ENCODE measurements at places on chromosomes 4 and X.
A peak's percentile ranks its signal among the peaks of the same experiment; 100 is the strongest.

- peak; percentile 70 for DNase-seq
These were observed 146.8 kb downstream of the PPP3CA start for GRCh38 chr4:101200561-101200960.

DNA sequence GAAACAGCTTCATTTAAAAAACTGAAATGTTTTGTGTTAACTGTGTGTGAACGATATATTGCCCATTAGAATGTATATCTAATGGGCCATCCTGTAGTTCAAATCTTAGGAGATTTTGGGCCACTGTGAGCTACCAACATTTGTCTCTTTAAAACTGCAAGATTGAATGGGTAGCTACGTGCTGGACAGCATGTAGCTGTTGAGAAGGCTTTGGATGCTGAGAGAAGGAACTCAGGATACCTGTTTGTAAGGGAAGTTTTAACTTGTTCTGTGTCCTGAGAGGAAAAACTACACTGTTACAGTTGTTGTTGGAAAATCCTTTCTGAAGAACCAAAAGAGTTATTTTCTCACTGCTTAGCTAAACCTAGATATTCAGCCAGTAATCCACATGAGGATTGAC is 45.9 kb downstream of the PDLIM5 start:
- DNase-seq = no peak

GRCh38 chrX:75158054-75158453 is 2.0 kb upstream of the ABCB7 start:
- no peak for DNase-seq

DNA sequence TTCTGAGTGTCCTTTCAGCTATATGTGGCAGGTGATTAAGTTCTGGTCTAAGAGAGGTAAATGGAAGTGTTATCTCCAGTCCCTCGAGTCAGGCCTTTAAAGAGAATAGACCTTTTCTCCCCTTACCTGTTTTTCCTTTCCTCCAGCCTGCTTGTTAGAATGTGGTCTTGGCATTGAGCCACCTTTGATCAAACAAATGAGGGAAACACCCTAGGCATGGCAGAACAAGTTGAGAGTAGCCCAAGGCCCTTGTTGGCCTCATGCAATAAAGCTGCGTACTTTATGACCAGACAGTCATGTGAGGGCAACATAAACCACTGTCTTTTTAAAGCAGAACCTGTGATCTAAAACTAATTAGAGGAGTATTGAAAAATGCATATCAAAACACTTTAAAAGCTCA is 13.2 kb upstream of the IL13RA2 start:
- DNase-seq = no peak

DNA sequence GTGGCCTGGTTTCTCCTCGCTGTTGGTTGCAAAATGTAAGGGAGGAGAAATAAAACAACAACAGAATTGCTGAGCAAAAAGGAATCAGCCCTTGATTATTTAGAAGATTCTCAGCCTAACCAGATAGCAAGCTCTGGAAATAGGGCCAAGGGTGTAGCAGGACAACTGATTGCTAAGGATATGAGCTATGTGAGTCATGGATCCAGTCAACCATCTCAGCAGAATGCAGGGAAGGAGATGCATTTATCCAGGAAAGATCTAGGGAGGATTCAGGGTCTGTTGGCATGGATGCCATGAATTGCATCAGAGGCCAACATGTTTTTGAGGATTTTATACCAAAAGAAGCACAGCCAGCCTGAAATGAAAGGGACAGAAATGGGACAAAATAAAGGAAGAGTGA is 2.2 kb upstream of the XAGE3 start:
- DNase-seq = no peak

GRCh38 chrX:140432346-140433175 is 72.3 kb downstream of the SOX3 start:
- peak; percentile 16 for DNase-seq

- no peak for DNase-seq
These were observed 2.8 kb upstream of the NKX1-1 start for GRCh38 chr4:1409079-1409478.

DNA sequence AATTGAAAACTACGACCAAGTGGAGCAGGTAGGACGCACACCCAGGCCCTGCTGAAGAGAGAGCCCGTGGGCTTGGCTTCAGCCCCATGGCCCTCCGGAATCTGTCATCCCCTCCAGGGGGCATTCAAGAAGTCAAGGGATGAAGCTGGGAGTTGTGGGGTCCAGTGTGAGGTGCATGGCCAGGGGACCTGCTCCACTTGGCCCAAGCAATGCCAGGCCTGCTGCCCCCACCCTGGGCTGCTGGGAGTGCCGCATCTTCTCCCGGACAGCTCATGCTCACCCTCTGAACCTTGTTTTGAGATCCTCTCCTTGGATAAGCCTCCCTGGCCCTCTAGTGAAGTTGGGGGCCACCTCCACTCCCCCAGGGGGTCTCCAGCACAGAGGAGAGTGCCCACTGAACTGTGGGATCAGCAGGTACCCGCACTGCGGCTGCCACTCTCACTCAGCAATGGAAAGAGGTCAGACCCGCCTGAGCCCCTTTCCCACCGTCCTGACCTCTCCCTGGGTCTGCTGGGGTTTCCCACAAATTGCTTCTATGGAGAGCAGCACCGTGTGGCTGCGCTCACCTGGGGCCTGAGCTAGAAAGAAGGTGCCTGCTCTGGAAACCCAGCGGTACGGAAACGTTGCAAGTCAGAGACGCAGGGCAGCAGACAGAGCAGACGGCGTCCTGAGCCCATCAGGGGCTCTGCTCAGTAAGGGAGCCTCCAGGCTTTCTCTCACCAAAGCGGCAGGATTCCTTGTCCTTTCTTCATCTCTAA is 5.0 kb upstream of the ABLIM2 start:
- no peak for DNase-seq

- DNase-seq = no peak
These were observed 5.8 kb downstream of the TAFAZZIN start for GRCh38 chrX:154417157-154417556.

GRCh38 chrX:119424999-119425398 is 25.9 kb downstream of the SLC25A43 start:
- DNase-seq = no peak

- DNase-seq = no peak
These were observed 459.2 kb upstream of the GALNT7 start for GRCh38 chr4:172709376-172709775.

DNA sequence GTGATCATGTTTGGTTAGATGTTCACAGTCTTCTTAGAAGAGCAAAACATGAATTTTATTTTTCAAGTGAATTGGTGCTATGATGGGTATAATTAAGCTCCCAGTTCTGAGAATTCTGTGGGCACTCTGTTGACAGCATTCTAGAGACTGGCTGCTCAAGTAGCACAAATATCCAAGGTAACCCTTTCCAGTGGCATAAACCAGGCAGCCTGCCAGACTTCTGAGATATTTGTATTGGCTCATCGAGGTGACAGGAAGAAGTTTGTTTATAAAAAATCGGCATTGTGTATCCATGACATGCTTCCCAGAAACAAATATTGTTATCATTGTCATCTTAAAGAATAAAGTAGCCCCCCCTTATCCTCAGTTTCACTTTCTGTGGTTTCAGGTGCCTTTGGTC is 28.3 kb downstream of the LANCL3 start:
- DNase-seq = no peak

GRCh38 chr4:71498002-71498401 is 159.2 kb downstream of the SLC4A4 start:
- DNase-seq = no peak

- DNase-seq = no peak
These were observed 68.8 kb downstream of the MAB21L2 start for GRCh38 chr4:150650751-150651150.

GRCh38 chrX:21821875-21822274 is 17.5 kb upstream of the MBTPS2 start:
- no peak for DNase-seq

- peak; percentile 48 for DNase-seq
These were observed 82.8 kb downstream of the CPZ start for GRCh38 chr4:8675383-8675782.

DNA sequence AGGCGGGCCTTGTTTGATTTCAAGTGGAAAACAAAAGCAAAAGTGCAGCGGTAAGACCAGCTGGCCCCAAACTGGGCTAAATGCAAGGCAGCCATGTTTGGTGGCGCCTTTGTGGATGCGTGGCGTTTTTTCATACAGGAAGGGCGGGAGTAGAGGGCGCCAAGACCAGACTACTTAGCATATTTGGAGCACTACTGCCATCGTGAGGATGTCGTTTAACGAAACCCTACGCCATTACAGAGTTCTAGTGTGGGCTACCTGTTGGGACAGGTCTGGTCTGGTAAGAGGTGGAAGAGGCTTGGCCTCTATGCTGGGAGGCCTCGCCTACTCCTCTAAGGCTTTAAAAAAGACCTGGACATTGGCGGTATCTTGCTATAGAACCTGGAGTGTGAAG is 230.7 kb upstream of the STK26 start:
- DNase-seq = peak; percentile 11

DNA sequence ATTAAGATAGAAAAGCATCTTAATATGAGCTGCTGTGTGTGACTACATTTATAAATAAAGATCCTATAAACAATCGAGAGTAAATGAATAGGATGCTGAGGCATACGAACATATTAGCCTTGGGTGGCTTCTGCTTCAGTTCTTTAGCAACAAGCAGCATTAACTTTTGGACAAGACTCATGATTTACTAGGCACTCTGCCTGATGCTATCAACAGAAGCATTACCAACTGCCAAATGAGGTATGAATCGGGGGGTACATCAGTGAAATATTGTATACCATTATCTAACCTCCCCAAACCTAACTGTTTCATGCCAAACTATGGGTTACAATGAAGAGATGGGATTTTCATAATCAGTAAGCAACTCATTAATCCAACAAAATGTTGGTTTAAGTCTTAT is 113.1 kb downstream of the RAB28 start:
- DNase-seq = no peak

DNA sequence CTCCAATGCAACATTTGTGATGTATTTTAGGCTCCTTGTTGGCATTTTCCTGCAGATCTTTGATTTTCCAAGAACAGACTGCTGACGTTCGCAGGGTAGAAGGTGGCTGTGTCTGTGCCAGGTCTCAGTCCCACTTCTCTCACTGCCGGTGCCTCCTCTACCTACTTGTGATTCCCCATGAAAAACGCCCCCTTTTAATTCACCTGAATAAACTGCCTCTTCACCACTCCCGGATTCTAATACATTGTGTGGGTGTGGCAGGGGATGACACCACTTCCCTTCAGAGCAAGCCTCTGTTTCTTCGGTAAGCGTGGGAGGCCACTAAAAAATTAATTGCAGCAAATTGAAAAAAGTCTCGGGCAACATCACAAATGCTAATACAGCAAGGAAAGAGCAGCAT is 96.1 kb upstream of the FAM9B start:
- no peak for DNase-seq

GRCh38 chr4:132691668-132692067 is 457.4 kb upstream of the PCDH10 start:
- DNase-seq = no peak

DNA sequence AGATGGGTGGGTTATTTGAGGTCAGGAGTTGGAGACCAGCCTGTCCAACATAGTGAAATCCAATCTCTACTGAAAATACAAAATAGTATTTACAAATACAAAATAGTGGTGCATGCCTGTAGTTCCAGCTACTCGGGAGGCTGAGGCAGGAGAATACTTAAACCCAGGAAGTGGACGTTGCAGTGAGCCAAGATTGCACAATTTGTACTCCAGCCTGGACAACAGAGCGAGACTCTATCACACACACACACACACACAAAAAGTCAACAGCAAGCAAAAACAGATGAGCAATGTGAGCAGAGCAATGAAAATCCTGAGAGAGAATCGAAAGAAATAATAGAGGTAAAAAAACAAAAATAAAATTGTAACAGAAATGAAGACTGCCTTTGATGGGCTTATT is 168.8 kb downstream of the PCDH18 start:
- DNase-seq = no peak

GRCh38 chrX:97685753-97686152 is 802.0 kb downstream of the RPA4 start:
- peak; percentile 25 for DNase-seq

- DNase-seq = no peak
These were observed 24.9 kb upstream of the MTM1 start for GRCh38 chrX:150543230-150544155.

All from AG20443 (cell line).